BJ (cell line): ENCODE measurements at places on chromosomes 16 and 17.

- no peak for DNase-seq
Measured at GRCh38 chr17:79982986-79983385, 52.7 kb downstream of the TBC1D16 start.

GRCh38 chr16:17105239-17105797, 365.4 kb downstream of the XYLT1 start:
- DNase-seq: no peak

GRCh38 chr17:65022137-65022536, 34.4 kb downstream of the GNA13 start:
- no peak for DNase-seq

DNA sequence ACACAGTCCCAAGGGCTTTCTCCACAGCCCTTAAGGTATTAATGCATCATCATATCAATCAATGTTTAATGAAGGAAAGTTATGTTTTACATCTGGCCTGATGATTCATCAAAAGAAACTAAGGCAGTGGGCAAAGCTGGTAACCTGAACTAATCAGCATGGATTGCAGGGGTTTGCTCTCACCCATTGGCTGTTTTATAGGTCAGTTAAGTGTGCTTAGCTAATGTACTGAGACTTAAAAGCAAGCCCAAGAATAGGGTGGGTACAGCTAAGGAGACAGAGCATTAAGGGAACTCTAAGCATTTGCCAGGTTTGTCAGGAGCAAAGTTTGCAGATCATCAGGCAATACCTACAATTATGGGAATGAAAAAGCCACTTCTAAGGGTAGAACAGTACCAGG, 1247.6 kb downstream of the CDH8 start:
- DNase-seq: no peak

GRCh38 chr17:64001091-64001579, 3.0 kb downstream of the PRR29 start:
- DNase-seq: no peak

DNA sequence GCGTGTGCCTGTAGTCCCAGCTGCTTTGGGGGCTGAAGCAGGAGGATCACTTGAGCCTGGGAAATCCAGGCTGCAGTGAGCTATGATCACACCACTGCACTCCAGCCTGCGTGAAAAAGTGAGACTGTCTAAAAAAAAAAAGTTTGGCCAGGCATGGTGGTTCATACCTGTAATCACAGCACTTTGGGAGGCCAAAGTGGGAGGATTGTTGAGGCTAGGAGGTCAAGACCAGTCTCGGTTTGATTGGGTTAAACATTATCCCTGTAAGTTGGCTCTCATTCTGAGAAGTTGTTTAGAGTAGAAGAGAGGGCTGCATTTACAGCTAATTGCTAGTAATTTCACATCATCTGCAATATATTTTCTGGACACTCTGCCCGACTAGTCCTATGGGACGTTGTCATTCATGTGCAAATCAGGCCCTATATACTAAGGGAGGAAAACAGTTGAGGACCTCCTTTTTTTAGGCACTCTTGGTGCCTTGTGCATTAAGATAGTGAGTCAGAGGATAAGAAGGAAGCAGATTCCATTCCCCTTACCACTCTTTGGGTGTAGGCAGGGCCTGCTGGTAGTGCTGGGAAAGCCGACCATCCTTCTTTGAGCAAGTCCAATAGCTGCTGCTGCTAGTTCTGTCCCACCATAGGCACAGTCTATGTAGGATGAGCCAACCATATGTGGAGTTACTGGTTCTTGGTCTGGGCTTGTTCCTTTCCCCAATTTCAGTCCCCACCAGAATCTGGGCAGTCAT, 18.7 kb downstream of the HMOX2 start:
- DNase-seq: no peak

- no peak for DNase-seq
Measured at GRCh38 chr17:50625032-50625871, 9.4 kb upstream of the ABCC3 start.

DNA sequence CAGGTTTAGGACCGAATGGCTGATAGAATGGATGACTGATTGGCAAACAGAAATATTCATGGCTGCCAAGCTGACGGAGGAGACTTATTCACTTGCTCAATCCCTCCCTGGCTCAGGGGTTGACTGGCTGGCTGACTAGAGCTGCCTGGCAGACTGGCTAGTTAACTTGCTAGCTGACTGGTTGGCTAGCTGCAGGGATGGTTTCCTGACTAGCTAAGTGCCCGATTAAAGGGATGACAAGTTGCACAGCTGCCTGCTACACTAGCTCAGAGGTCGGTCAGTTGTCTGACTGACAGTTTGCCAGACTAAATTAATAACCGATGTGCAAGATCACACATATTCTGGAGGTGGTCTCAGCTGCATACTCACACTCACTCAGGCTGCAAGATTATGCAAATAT, 1208.4 kb upstream of the CDH8 start:
- DNase-seq: no peak

GRCh38 chr17:73323409-73324159, 11.8 kb upstream of the CDC42EP4 start:
- no peak for DNase-seq

DNA sequence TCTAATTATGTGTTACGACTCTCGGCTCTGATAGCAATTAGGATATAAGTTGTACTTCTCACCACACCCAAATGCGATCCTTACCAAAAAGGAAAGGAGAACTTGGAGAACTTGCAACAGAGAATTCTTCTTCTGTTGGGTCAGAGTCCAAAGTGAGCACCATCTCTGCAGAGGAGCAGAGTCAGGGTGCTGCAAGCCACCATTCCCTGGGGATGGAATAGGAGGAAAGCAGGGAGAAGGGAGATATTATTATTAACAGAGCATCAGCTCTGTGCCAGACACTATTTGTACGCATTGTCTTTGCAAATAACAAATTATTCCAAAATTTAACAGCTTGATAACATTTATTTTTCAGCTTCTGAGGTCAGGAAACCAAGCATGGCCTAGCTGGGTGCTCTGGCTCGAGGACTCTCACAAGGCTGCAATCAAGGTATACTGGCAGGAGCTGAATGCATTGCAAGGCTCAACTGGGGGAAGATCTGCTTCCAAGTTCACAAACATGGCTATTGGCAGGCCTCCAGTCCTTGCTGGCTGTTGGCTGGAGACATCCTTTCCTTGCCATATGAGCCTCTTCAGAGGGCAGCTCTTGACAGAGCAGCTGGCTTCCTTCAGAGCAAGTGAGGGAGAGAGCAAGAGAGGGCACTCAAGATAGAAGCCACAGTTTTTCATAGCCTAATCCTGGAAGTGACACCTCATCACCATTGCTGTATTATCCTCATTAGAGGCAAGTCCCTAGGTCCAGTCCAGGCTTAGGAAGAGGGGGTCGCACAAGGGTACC, 296.2 kb upstream of the CDH5 start:
- no peak for DNase-seq

- DNase-seq: no peak
Measured at GRCh38 chr16:58377932-58378331, 14.3 kb upstream of the GINS3 start.

DNA sequence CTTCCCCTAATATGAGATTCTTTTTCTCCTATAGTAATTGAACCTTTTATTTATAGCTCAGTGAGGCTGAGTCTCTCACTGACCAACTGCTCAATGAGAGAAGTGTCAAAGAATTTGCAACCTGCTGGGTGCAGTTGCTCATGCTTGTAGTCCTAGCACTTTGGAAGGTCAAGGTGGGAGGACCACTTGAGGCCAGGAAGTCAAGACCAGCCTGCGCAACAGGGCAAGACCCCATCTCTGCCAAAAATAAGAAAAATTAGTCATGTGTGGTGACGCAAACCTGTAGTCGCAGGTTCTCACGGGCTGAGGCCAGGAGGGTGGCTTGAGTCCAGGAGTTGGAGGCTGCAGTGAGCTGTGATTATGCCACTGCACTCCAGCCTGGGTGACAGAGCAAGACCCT, 30.9 kb upstream of the CRYBA1 start:
- no peak for DNase-seq

DNA sequence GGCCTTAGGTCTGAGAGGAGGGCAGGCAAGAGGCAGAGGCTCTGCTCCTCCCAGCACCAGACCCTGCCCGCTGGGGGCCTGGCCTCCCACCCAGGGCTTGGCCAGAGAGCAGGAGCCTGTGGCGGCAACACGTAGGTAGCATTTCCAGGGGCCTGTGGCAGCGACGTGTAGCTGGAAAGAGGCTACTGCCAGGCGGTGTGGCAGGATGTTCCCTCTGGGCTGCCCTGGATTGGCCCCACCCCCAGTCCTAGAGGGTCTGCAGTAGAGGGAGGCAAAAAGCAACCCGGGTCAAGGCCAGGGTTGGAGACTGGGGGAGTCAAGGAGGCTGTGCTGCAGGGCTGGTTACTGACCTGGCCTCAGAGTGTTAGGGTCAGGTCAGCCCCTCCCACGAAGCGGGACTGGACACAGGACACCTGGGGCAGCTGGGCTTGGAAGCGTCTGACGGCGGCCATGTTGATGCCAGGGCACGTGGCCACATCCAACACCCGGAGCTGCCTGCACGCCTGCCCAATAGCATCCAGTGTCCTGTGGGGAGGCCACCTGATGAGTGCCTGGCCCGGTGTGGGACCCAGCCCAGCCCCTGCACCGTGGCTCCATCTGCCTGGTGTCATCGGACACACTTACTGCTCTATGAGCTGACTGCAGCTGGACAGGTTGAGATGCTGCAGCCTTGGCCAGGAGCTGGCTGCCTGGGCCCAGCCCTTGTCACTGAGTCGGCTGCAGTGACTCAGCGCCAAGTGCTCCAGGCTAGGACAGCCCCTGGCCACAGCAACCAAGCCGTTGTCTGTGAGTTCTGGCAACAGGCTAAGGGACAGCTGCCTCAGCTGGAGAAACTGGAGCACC, 8.5 kb downstream of the ELMO3 start:
- DNase-seq: peak; percentile 5
